ENCODE measurements at places on chromosomes 3 and 15.

DNA sequence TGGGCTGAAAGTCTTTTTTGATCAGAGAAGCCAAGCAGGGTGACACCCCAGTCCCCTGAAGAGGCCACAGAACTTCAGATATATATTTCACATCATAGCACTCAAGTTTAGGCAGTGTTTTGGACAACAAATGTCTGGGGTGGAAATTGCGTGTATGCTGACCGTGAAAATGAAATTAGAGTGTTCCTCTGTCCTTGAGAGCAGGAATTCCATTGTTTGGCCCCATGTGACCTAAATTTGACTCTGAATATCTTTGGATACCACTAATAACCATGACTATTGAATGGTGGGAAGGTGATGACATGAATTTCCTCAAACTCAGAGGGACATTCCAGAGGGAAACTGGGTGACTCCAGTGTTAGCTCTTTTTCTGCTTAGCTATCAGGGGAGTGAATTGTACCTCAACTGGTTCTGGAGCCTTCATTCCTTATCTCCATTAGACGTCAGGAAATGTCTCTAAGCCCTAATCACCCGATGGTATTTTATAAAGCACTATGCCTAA lies 263.5 kb upstream of the RASGRP1 start:
- no peak for DNase-seq

DNA sequence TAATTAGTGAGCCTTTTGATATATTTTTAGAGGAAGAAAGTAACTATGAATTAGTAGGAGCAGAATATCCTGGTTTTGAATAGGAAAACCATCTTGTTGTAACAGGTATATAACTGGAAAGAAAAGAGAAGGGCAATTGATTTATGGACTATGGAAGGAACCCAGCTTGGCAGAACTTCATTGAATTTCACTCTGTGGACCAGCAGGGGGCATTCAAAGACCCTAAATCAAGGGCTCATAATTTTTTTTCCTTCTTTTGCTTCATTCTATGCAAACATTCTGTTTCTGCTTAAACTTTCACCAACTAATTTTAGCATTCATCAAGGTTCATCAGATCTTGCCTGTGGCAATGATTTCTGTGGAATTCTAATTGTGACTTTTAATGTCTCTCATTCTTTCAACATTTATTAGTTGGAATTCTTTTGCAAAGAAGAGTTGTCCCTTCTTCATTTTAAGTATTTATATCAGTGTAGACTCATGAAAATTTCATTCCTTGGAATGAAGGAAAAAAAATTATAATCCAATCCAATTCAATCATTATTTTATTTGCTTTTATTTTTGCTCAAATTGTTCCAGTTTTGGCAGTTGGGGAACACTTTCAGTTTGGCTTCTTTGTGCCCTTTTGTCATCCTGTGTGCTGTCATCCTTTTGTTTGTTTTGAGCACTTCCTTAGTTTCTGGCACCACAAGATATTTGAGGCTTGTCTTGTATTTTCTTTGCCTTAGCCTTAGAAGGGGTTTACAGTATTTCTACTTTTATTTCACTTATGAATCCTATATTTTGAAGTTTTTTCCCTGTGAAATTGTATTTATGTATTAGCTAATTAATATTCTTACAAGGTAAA lies 30.4 kb downstream of the NXPE3 start:
- peak; percentile 83 for DNase-seq

DNA sequence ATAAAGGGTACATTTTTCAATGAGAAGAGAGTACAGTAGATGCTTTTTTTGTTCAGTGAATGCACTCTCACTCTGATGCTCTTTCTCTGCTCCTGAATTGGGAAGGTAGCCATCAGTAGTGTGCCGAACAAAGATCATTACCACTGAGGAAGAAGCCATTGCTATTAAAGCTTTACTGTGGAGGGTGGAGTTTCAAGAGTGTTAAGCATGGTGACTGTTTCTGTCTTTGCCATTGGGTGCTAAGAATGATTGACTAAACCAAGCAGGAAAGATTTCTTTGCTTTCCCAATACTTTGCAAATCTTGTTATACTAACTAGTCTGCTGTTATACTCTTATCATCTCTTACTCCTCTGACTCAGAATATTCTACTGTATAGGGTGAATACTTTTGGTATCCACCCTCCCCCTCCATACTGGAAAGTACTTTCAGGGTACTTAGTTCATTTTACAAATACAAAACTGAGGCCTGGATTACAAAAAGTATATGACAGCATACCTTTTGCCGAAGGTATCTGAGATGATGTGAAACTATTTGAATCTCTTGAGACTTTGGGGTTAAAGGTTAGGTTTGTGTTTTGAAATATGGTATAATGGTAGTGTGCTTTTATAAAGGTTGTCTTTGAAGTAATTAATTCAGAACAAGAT lies 1.7 kb downstream of the RAB11A start:
- DNase-seq, result peak; percentile 75

GRCh38 chr3:149407898-149408297 lies 30.4 kb upstream of the TM4SF1 start:
- no peak for DNase-seq

- DNase-seq, result no peak
Measured at GRCh38 chr3:107416886-107417285, 39.6 kb downstream of the CCDC54 start.

GRCh38 chr3:44722103-44722401 lies 7.4 kb upstream of the ZNF501 start:
- DNase-seq, result no peak

DNA sequence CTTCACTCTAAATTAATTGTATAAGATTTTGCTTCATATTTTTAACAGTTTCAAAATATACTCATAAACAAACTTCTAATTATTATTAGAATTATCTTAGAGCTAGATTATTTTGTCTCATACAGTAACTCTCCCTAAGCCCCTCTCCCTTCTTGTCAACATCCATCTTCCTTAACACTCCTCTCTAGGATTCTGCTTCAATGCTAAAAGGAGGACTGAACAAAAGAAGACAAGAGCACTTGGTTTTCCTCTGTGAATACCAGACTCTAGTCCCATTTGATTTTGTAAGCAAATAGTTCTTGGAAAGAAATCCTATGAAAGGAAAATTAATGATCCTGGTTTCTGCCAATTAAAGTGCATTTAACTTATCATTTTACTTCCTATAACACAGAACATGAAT lies 91.8 kb downstream of the KCNMB2 start:
- no peak for DNase-seq

DNA sequence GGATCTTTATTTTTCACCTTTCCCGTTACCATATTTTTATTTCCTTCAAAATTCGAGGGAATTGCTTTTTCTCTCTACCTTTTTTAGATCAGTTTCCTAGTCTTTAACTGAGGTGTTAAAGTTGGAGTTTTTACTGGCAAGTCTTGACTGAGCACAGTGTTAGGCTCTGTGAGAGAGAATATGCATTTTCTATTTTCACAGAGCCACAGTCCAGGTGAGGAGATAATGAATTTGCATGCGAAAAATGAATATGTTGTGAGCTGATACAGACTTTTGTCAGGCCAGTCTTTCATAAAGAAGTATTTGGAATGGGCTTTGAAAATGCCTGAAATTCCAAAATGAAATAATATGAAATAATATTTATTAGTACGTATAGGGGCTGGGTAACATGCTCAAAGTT lies 31.9 kb downstream of the MME start:
- DNase-seq, result no peak

DNA sequence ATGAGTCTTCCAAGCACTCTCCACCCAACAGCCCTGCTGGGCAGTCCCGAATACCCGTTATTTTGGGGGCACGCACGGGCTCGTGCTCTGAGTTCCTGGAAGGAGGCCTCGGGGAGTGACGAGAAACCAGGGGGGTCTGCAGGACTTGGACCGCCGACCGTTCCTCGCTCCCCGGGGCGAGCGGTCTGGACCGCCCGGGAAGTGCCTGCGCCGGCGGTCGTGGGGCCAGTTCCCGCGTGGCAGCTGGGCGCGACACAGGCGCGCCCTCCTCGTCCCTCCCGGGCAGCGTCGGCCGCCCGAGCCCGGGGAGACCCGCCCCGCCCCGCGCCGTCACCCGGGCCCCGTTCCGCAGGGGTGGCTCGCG lies 387 bp downstream of the GNB4 start:
- peak; percentile 61 for DNase-seq

- DNase-seq, result no peak
Measured at GRCh38 chr15:69509131-69509530, 56.5 kb downstream of the RPLP1 start.

GRCh38 chr3:111723293-111724215 lies 128.4 kb upstream of the ZBED2 start:
- DNase-seq, result no peak

DNA sequence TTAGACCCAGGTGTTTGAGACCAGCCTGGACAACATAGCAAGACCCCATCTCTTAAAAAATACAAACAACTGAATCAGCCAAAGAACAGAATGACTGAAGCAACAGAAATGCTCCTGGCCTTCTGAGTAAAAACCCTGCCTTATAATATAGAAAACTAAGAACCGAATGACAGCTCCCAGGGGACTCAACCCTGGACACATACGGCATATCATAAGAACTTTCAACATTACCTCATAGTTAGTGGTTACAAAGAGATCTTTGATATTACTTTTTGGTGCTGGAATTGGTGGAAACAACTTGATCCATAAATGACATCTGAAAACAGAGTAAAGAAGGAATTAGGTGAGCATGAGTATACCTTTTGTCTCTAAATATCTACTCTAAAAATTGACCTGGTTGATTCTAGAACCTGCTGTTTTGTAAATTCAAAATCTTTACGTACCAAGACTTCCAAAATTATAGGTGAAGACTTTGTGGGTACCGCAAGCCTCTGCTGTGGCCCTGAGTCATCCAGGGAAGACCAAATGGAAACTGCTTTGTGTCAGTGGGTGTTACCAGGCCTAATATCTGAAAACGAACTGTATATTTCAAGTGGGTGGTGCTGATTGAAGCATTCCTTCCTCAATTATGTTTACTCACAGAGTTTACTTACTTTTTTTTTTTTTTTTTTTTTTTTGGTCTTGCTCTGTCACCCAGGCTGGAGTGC lies 35.5 kb downstream of the IL5RA start:
- no peak for DNase-seq

GRCh38 chr3:172137287-172138192 lies 98.2 kb downstream of the FNDC3B start:
- DNase-seq, result peak; percentile 78

DNA sequence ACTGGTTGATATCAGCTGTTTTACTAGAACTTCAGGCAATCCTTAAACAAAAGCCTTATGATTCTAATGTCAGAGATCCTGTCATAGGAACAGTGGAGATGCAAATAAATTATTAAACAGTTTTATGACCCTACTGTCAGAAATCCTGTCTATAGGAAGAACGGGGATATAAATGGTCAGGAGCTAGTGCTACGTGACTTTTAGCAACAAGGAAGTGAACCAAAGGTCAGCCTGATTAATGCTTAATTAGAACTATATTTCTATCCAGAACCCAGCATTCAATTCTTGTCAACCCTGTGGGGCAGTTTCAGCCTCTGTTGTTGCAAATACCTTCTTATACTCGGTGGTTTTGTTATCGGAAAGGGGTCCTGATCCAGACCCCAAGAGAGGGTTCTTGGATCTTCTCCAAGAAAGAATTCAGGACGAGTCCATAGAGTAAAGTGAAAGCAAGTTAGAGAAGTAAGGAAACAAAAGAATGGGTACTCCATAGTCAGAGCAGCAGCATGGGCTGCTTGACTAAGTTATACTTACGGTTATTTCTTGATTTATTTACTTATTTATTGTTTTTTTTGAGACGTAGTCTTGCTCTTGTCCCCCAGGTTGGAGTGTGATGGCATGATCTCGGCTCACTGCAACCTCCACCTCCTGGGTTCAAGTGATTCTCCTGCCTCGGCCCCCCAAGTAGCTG lies 59.9 kb upstream of the RNU6-1 start:
- DNase-seq, result no peak

GRCh38 chr3:117820658-117821299 lies 1111.2 kb downstream of the TUSC7 start:
- no peak for DNase-seq

DNA sequence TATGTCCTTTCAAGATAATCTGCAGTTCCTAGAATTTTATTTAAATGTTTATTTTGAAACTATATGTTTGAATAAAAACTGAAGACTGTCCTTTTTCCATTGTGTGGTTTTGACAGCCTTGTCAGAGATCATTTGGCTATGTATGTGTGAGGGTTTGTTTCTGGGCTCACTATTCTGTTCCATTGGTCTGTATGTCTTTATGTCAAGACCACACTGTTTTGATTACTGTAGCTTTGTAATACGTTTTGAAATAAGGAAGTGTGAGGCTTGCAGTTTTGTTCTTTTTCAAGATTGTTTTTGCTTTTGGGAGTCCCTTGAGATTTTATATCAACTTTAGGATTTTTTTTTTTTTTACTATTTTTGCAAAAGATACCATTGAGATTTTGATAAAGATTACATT lies 42.0 kb downstream of the PIAS1 start:
- DNase-seq, result no peak

GRCh38 chr3:71681224-71681668 lies 44.0 kb downstream of the EIF4E3 start:
- DNase-seq, result peak; percentile 82

DNA sequence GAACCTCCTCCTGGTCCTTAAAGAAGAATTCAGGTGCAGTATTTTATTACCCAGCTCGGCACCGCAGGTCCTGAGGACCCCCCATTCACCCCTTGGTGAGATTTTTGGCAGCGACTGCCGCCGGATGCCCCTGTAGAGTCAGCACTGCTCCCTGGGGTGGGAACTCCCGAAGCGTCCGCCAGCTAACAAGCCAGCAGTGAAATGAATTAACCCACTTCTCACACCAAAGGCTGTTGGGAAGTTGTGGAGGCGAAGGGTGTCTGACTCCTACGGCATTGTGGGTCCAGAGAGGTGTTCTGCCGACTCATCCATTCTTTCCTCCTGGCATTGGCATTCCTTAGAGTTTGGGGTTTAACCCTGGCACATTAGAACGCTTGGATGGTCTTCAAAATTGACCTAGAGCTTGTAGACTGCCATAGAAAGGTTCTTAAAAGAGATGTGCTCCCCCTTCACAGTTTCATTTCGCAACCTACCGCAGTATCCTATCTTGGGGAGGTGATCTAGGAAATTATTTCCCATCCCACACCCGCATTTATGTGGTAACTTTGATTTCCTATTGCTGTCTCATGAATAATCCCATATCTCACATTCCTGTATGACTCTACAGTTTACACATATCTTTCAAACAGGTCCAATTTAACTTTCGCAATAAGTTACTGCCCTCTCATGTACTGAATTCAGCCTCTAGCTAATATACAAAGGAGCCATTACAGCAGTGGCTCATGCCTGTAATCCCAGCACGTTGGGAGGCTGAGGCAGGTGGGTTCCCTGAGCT lies 879 bp upstream of the EIF5A2 start:
- no peak for DNase-seq

- no peak for DNase-seq
Measured at GRCh38 chr15:96402403-96402802, 71.9 kb downstream of the NR2F2 start.

DNA sequence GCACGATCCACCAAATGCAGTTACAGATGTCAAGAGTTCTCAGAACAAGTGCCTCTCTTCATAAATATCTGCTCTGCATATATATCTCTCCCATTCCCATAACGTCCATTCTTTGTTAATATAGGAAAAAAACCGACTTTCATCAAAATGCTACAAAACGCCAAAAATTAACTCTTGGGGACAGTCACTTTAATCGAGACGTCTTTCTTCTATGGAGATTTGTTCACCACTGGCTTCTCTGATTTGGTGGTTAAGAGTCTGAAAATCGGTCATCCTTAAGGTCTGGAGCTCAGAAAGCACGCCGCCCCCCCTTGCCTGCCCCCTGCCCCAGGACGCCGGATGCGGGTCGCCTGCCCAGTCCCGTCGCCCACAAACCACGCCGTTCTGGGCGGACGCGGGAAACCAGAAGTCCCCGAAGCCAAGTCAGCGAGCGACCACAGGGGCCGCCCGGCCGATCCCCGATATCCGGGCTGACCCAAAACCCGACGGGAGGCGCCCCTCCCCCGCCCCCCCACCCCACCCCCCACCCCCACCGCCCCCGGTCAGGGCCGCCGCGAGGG lies 252.7 kb downstream of the TJP1 start:
- no peak for DNase-seq

- DNase-seq, result no peak
Measured at GRCh38 chr3:181952929-181953328, 241.2 kb downstream of the SOX2 start.

All from inflammatory macrophage treated with lipopolysaccharide for 4 hours (primary cell).